ENCODE measurements at places on chromosomes 4 and X.

DNA sequence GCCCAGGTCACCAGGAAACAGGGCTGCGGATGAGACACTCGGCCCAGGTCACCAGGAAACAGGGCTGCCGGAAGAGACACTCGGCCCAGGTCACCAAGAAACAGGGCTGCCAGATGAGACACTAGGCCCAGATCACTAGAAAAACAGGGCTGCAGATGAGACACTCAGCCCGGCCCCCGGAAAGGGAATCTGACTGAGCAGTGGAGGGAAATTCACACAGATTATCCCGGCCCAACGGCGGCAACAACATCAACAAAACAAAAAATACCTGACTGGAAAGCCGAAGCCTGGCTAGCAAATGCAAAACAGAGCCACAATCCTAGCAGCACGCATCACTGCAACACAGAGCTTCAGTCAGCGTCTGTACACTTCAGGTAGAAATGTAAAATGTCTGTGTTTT lies 20.7 kb downstream of the AFAP1 start:
- DNase-seq = no peak

- DNase-seq = no peak
Observed at GRCh38 chrX:133543654-133544053, 128.4 kb upstream of the GPC4 start.

DNA sequence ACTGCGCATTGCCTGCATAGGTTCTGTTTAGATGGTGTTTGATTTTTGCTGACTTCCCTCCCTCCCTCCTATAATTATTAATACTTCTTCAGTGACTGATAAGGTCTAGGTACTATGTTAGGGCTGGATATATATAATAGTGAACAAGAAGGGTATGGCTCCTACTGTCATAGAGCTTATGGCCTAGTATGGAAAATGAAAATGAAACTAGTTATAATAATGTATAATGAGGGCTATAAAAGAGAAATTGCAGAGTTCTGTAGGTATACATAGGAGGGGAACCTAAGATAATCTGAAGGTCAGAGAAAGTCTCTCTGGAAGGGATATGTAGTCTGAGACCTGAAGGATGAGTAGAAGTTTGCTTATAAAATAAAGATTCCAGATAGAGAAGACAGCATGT lies 102.1 kb downstream of the DCK start:
- no peak for DNase-seq

GRCh38 chr4:137678796-137679195 lies 146.5 kb upstream of the PCDH18 start:
- no peak for DNase-seq

DNA sequence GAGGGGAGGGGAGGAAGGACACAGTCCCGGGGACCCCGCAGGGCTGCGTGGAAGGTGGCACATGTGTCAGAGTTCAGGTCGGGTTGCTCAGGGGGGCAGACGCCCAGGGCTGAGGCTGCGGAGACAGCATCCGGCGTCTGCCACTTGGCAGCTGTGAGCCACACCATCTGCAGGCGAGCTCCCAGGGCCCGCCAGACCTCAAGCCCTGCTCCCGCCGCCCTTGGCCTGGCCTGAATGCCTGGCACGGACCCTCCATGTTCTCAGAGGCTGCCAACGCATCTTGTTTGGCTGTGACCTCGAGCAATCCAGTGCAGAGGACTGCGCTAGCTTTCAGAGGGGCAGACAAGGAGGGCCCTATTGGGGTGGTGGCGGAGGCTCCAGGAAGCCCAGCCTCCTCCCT lies 5.1 kb downstream of the BGN start:
- DNase-seq = no peak

GRCh38 chr4:10118048-10119004 lies 1.7 kb upstream of the WDR1 start:
- no peak for DNase-seq

- no peak for DNase-seq
Observed at GRCh38 chr4:80017125-80017854, 55.7 kb downstream of the ANTXR2 start.

- DNase-seq = no peak
Observed at GRCh38 chr4:144969821-144970220, 128.2 kb downstream of the ANAPC10 start.

- DNase-seq = no peak
Observed at GRCh38 chr4:3360777-3361176, 68.0 kb downstream of the RGS12 start.

All from GM19239 (cell line).